ENCODE measurements at places on chromosomes 2 and 18.

DNA sequence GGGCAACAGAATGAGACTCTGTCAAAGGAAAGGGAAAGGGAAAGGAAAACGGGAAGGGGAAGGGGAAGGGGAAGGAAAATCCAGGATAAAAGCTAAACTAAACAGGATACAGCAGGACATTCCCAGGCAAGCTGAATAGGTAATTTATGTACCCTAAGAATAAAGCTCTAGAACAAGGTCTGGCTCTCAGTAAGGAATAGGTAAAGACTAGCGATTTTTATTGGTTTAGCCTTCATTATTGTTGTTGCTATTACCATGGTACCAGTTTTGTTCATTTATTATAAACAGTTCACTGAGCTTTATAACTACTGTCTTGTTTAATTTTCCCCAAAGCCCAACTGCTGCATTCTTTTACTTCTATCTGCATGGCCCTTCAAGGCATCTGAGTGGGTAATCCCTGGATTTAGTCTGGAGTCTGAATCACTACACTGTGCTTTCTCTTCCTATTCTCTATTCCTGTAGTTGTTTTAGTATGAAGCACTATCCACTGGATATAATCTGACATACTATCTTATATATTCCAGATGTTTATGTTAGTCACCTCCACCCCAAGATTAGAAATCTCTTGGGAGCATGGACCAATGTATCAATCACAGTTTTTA, 127.1 kb upstream of the TANK start:
- no peak for DNase-seq

DNA sequence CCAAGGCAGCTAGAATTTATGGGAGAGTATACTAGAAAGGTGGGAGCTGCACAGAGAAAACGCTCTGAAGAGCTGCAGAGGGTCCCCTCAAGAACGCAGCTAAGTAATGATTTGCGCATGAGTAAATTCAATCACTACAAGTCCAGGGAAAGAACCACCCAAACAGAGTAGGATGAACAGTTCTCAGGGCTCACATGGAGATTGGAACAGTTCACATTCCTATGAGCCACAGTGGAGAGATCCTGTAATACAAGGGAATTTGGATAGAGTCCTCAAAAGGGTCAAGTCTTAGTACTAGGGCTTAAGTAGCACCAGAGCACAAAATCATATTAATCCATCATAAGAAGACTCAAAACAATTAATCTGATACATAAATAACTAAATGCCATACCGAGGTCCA, 12.7 kb downstream of the OLA1 start:
- no peak for DNase-seq

GRCh38 chr2:16461672-16462071, 204.0 kb downstream of the CYRIA start:
- no peak for DNase-seq

GRCh38 chr18:66523219-66523991, 80.5 kb downstream of the CDH19 start:
- DNase-seq, result no peak

GRCh38 chr18:10090668-10091067, 176.9 kb downstream of the VAPA start:
- no peak for DNase-seq

- DNase-seq, result no peak
These were observed 83.3 kb downstream of the CCBE1 start for GRCh38 chr18:59613903-59614302.

GRCh38 chr2:42932271-42933151, 140.1 kb upstream of the HAAO start:
- no peak for DNase-seq

GRCh38 chr18:75214766-75215510, 4.3 kb downstream of the TSHZ1 start:
- DNase-seq, result no peak

DNA sequence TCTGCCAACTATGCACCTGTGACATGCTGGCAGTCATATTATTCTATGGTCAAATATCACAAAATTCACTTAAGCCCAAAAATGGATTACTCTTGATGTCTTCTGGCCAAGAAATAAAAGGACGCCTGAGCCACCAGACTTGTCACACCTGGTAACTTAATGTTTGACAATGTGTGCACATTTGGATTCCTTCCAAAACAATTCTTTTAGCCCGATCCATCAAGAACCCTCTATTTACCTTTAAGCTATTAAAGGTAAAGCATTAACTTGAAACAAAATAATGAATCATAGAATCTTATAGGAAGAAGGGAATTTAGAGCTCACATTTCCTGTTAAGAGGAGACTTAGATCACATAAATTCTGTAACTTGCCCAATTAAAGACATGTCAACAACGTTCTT, 46.5 kb upstream of the NFU1 start:
- DNase-seq, result no peak

- no peak for DNase-seq
These were observed 1611.5 kb upstream of the TMEFF2 start for GRCh38 chr2:193806088-193806774.

- DNase-seq, result no peak
These were observed 43.9 kb downstream of the MEIS1 start for GRCh38 chr2:66478731-66479316.

DNA sequence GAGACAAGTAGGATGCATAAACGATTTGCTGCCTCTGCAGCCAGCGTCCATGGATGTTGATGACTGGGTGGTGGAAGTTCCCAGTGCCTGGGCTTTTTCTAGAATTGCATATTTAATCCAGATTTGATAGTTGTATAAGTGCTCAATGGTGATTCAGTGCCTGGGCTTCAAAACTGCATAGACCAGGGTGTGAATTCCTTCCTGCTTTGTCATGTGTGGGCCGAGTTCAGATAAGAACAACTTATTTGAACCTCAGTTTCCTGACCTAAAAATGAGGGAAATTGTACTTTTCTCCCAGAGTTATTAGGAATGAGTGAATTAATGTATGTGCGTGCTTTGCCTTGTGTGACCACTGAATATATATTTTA, 154.6 kb downstream of the WDSUB1 start:
- no peak for DNase-seq

DNA sequence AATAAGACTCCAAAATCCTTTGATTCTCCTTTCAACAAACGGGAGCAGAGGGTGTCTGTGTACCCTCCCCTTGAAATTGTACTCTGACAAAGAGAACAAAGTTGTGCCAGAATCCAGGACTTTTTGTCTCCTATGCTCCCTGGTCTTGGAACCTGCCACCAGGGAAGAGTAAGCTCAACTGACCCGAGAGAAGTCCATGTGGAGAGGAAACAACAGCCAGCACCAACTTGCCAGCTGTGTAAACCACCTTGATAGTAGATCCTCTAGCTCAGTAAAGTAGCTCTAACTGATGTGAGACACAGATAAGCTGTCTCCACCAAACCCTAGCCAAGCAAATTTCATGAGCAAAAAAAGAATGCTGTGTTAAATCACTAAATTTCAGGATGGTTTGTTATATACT, 46.9 kb downstream of the LNPK start:
- DNase-seq, result no peak
